ENCODE measurements at places on chromosomes 6 and 20.

GRCh38 chr20:59802471-59803221 is 130.8 kb downstream of the SYCP2 start:
- no peak for DNase-seq

DNA sequence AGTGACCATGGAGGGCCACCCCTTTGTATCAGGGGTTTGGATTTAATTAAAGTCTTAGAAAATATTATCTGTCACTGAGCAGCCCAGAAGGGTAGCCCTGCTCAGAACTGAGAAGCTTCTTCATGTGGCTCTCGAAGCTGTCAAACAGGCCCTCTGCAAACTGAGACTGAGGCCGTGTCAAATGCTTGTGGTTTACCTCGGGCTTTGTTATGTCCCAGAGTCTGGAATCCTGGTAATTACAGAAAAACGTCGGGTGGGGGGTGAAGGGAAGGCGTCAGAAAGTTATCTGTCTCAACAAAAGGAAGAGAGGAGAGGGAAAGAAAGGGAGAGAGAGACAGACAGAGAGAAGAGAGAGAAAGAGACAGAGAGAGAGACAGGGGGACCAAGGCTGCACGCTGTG is 200.8 kb downstream of the BMP7 start:
- DNase-seq: no peak

DNA sequence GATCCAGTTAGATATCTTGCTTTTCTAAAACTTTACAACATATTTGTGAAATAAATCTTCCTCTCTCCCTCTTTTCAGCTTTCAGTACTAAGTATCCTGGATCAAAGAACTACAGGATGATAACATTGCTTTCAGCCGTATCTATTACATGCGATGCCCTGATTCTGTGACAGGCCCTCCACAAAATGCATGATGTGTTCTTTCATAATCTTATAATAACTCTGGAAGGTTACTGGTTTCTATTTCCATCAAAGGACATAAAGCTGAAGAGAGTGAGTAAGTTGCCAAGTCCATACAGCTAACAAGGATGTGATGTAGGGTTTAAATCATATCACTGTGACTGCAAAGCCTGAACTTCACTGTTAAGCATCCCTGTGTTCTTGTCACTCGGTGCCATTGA is 62.9 kb upstream of the ADGRG6 start:
- DNase-seq: no peak

DNA sequence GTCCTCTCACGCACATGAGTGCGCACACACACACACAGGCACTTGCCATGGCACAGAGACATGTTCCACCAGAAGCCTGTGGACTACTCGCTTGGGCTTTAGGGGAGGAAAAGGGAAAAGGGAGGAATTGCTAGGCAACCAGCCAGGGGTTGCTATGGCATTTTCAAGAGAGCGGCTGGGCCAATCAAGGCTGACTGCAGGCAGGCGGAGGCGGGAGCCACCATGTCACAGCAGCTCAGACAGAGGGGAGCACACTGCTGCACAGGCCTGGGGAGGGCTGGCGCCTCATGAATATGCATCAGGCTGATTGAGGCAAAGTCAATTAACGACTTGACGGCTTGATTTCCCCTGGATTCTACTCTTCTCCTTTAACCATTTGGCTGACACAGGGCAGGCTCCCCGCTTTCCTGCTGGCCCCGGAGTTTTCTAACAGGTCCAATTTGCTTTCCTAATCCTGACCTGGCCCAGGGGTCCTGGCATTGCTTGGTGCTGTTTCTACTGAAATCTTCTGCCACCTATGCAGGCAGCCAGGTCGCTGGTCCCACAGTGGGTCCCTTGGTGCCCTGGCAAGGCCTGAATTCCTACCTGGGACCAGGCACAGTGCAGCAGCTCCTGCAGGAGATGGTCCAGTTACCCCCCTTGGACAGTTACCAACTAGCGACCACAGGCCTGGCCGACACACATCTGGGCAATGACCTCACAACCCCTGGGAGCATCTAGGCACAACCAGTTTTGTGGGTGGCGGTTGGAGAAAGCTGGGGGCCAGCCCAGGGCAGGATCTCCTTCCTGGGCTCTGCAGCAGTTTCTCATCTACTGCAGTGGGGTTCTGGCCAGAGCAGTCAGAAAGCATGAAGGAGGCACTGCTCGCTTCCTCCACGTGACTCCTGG is 52.1 kb downstream of the YTHDF1 start:
- DNase-seq: no peak

- peak; percentile 50 for DNase-seq
Measured at GRCh38 chr20:59006864-59007664, at the start of gene CTSZ. Gene CTSZ, minus strand, starts transcription at chr20:59007254. Its CDS starts 126 bp downstream, at chr20:59007128.

DNA sequence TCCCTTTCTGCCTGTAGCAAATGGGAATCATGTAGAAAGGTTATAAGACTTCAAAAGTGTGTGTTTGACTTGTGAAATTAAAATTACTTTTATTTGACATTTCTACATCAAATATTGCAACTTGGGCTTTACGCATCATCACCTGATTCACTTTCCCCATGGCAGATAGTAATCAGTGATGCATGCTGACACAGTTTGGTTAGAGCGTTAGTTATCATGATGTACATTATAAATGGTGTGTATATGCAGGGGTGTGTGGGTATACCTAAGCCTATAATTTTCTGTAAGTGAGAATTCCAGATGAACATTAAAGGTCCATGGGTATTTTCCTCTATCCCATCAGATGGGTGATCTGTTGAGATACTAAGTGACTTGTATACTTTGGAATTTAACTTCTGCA is 141.5 kb downstream of the KLHL32 start:
- no peak for DNase-seq

DNA sequence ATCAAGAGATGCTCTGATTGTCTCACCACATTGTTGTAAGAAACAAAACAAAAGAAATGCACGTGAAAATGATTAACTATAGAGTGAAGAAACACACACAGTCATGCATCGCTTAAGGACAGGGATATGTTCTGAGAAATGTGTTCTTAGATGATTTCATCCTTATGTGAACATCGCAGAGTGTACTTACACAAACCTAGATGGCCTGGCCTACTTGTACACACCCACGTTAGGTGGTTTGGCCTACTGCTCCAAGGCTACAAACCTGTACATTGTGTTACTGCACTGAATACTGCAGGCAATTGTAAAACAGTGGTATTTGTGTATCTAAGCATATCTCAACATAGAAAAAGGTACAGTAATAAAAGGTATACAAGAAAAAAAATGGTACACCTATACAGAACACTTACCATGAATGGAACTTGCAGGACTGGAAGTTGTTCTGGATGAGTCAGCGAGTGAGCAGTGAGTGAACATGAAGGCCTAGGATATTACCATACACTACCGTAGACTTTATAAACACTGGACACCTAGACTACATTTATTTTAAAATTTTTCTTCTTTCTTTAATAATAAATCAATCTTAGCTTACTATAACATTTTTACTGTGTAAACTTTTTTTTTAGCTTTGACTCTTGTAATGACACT is 48.6 kb downstream of the FKBP5 start:
- no peak for DNase-seq

GRCh38 chr6:112183271-112183671 is 71.1 kb downstream of the LAMA4 start:
- DNase-seq: no peak

GRCh38 chr20:7371518-7372163 is 568.6 kb downstream of the HAO1 start:
- no peak for DNase-seq

DNA sequence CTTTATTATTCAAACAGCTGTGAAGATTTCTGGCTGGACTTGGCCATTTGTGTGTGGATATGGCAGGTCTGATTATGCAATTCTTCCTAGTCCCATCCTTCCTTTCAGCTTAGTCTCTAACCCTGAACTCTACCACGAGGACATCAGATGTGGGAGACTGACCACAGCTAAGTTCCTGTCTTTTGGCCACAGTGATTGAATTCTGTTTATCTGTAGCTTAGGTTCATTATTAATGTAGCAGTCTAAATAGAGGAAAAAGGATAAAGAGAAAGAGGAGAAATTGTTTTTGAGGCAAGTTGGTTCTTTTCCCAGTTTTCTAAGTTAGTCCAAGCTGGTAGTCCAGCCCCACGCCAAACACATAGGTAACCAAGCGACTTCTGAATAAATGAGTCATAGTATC is 598.9 kb downstream of the RFPL4B start:
- no peak for DNase-seq

DNA sequence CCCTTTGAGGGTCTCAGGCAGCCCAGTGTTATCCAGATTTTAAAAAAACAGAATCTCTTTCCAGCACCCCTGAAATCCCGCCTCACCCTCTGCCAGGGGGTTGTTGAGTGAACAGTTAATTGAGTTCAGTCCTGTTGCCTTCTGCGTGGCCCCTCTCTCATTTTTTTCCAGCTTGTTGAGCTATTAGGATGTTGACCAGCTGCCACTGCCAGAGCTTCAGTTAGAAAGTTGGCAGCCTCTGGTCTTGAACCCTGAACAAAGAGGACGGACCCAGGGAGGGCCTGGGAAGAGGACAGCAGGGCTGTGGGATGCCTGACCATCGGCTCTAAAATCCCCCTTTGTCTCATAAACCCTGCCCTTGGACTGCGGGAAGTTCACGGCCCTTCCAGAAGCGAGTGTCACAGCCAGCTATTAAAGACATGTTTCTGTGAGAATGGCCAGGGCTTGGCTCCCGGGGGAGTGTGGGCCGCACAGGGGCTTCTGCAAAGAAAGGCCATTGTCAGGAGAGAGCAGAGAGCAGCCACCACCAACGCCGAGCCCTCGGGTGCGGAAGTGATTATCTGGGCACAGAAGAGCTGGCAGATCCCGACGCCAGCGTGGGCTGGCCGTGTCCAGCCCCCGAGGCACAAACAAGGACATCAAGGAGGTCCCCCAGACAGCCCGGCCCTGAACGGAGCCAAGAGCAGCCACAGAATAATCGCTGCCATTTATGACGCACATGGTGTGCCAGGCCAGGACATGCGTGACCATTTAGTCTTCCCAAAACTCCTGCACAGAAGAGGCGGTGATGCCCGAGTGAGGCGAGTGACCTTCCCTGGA is 189.0 kb downstream of the ANKRD60 start:
- DNase-seq: no peak

- no peak for DNase-seq
Measured at GRCh38 chr20:18504479-18505060, 3.2 kb upstream of the SEC23B start.

GRCh38 chr20:11214256-11214840 is 540.5 kb upstream of the JAG1 start:
- DNase-seq: no peak

- DNase-seq: no peak
Measured at GRCh38 chr6:71642120-71642519, 244.2 kb upstream of the RIMS1 start.

- no peak for DNase-seq
Measured at GRCh38 chr6:64505312-64505711, 869.7 kb downstream of the PHF3 start.

DNA sequence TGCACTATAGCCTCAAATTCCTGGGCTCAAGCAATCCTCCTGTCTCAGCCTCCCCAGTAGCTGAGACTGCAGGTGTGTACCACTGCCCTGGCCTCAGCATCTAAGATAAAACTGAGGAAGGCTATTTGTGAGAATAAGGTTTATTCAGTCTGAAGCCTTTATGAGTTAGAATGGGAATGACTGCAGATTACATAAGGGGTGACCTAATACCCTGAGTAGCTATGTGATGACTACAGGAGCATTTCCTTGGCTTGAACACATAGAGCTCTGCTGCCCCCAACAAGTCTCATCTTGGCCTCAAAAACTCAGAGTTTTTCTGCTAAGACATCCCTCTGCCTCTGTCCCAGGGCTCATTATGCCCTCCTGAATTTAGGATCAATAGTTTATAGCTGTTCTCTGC is 7.6 kb downstream of the GSS start:
- DNase-seq: no peak

DNA sequence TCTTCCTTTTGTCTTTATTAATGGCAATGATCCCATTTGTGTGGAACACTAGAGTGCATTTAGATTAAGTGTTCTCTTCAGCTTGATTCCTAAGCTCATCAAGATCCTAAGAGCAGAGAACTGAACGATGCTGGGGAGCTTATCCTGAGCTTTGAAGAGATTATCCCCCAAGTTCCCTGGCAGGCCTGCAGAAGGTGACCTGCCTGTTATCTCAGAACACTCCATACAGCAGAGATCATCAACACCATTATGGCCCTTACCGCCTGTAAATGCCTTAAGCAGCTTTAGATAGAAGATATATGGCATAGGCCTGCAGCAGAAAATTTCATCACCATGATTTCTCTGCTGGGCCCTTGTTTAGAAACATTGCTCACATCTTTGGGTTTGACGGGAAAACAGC is 779.9 kb upstream of the MAP3K7 start:
- DNase-seq: no peak

GRCh38 chr6:31659649-31660380 is 763 bp downstream of the C6orf47 start:
- no peak for DNase-seq

- DNase-seq: no peak
Measured at GRCh38 chr6:17281497-17282481, 628 bp downstream of the RBM24 start.

- no peak for DNase-seq
Measured at GRCh38 chr6:96795481-96795880, 41.8 kb downstream of the GPR63 start.

GRCh38 chr20:52259295-52259694 is 67.7 kb upstream of the ZFP64 start:
- no peak for DNase-seq

DNA sequence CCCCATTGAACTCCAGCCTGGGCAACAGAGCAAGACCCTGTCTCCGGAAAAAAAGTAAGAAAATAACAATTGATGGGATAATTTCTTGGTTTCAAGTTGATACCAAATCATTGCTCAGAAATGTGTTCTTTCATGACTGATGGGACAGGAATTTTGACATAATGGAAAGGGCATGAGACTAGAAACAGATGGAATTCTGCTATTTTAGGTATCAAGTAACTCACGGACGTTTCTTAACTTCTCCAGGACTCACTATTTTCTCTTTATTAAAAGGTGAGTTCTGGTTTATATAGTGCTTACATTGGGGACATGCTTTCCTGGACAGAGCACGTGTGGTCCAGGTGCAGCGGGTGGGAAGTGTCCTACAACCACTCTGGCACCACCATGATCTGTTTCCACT is 6.0 kb upstream of the DSP start:
- DNase-seq: no peak

DNA sequence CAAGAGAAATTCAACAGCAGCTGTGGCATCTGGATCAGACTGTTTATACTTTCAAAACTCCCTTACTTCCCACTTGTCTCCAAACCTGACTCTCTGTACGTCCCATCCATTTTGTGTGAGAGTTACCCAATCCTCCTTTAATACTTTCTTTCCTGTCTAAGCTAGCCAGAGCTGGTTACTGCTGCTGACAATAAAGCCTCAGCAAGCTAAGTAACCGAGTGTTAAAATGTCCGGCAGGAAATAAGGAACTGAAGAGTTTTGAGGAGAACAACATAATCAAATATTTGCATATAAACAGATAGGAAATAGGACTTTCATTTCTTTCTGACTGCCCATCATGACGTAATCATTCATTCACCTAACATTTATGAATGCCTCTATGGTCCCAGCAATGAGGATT is 11.6 kb downstream of the TMEM30A start:
- no peak for DNase-seq

GRCh38 chr6:150664091-150664490 is 64.4 kb downstream of the PLEKHG1 start:
- DNase-seq: no peak
